ENCODE measurements at places on chromosomes 16 and 17. TPM values are rescaled to one million over a fixed set of nuclear protein-coding genes. Genes with fewer than 3 reads are reported as not detected.

- no peaks in the 10 kb centered on the region for H3K4me1 ChIP-seq
- no peaks in the 10 kb centered on the region for H3K27me3 ChIP-seq
- DNase-seq, result no peak
- peaks cover 31% of the 10 kb centered on the region for H3K36me3 ChIP-seq
- H3K4me3 ChIP-seq, result no peak overlapping the region
Measured at GRCh38 chr17:37466471-37466870, 23.2 kb upstream of the DUSP14 start.

Gene SLC6A4
- 0.64 TPM for total RNA-seq

Gene GNG13
- not detected for total RNA-seq

Gene NEK8
- 16.8 TPM for total RNA-seq

DNA sequence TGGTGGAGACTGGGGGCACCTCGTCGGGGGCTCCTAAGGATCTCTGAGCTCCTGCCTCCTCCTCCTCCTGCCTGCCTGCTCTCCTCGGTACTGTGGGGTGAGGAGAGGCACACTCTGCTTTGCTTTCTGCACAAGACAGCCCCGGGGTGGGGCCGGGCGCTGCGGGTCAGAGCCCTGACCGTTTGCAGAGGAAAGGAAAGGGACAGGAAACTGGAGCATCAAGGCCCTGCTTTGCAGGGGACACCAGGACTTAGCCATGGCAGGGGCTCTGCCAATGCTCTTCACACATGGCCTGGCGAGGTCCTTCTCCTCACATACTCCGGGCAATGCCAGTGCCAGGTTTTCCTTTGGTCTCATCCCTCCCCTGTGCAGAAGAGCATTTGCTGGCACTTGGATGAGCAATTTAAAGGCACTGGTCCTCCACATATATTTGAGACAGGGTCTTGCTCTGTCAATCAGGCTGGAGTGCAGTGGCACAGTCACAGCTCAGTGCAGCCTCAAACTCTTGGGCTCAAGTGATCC is 23.8 kb upstream of the DOC2B start:
- H3K27ac ChIP-seq, result no peak overlapping the region
- H3K4me1 ChIP-seq, result no peaks in the 10 kb centered on the region
- no peak overlapping the region for H3K4me3 ChIP-seq
- H3K36me3 ChIP-seq, result peaks cover 12% of the 10 kb centered on the region
- no peak for DNase-seq
- H3K27me3 ChIP-seq, result peaks cover 9% of the 10 kb centered on the region

GRCh38 chr17:19723964-19724363 is 7.6 kb upstream of the SLC47A2 start:
- no peaks in the 10 kb centered on the region for H3K36me3 ChIP-seq
- H3K4me3 ChIP-seq, result no peak overlapping the region
- no peaks in the 10 kb centered on the region for H3K4me1 ChIP-seq
- no peak for DNase-seq
- H3K27me3 ChIP-seq, result peaks cover 13% of the 10 kb centered on the region

- H3K36me3 ChIP-seq, result peaks cover 9% of the 10 kb centered on the region
- H3K4me1 ChIP-seq, result peaks cover 1% of the 10 kb centered on the region
- H3K27me3 ChIP-seq, result no peaks in the 10 kb centered on the region
- no peak overlapping the region for H3K27ac ChIP-seq
- no peak for DNase-seq
- no peak overlapping the region for H3K4me3 ChIP-seq
Measured at GRCh38 chr17:59668816-59669215, 38.4 kb downstream of the PTRH2 start.

DNA sequence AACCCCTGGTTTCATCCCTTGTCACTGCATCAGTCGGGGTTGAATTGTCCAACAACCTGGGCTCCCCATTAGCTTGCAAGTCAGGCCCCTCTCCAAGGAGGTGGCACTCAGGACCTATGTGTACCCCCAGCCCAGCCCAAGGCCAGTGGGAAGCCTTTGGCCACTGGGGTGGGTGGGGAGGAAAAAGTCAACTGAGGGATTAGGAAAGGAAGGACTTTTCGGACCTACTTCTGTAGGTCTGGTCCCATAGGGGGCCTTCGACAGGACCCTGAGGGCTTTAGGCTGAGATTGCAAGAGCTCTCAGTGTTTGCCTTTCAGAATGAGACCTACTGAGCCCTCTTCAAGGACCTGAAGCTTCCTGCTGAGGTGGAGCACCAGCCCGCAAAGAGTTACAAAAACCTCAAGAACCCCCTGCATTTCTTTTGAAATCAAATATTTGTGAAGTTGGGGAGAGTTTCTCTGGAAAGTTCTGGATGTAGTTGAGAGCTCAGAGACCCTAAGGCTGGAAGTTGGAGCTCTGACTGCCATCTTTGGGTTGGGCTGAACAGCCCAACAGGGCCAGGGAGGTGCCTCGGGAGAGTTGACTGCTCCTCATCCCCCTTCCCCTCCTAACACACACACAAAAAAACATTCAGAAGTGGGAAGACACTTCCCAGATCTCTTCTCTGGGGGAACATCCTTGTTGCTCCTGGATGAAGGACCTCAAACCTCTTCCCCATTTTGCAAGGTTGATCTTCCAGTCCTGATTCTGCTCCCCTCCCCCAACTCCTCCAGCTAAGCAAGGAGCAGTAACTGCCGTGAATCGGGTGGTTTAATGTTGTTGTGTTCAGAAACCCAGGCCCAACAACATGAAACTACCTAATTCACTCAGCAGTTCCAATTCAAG is 5.8 kb upstream of the HOXB9 start:
- no peak overlapping the region for H3K4me3 ChIP-seq
- no peaks in the 10 kb centered on the region for H3K4me1 ChIP-seq

GRCh38 chr16:13441675-13442074 is 478.3 kb upstream of the ERCC4 start:
- DNase-seq, result no peak
- H3K36me3 ChIP-seq, result no peaks in the 10 kb centered on the region
- H3K27me3 ChIP-seq, result no peaks in the 10 kb centered on the region
- H3K4me3 ChIP-seq, result no peak overlapping the region
- no peak overlapping the region for H3K27ac ChIP-seq
- peaks cover 7% of the 10 kb centered on the region for H3K4me1 ChIP-seq

Gene ZG16B
- total RNA-seq, result not detected

DNA sequence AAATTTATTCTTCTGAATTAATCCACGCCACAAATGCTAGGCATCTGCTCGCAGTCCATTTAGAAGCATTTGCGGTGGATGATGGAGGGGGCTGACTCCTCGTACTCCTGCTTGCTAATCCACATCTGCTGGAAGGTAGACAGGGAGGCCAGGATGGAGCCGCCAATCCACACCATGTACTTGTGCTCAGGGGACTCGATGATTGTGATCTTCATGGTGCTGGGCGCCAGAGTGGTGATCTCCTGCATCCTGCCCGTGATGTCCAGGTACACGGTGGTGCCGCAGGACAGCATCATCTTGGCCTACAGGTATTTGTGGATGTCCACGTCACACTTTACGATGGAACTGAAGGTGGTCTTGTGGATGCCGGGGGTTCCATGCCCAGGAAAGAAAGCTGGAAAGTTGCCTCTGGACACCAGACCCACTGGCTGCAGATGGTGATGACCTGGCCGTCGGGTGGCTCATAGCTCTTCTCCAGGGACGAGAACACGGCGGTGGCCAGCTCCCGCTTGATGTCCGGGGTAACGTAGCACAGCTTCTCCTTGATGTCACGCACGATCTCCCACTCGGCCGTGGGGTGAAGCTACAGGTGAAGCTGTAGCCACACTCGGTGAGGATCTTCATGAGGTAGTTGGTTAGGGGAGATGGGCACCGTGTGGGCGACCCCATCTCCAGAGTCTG is 7.5 kb upstream of the HEATR3 start:
- H3K4me3 ChIP-seq, result no peak overlapping the region
- H3K36me3 ChIP-seq, result no peaks in the 10 kb centered on the region
- no peaks in the 10 kb centered on the region for H3K27me3 ChIP-seq
- H3K27ac ChIP-seq, result no peak overlapping the region
- no peak for DNase-seq

GRCh38 chr16:1472974-1473373 is 1.9 kb downstream of the CLCN7 start:
- no peak for DNase-seq
- H3K27ac ChIP-seq, result peak overlapping the region; percentile 82
- peaks cover 3% of the 10 kb centered on the region for H3K27me3 ChIP-seq

Gene CD300LD
- total RNA-seq, result not detected

Gene C16orf95
- total RNA-seq, result 5.5 TPM

Gene HS3ST3A1
- 8.8 TPM for total RNA-seq

DNA sequence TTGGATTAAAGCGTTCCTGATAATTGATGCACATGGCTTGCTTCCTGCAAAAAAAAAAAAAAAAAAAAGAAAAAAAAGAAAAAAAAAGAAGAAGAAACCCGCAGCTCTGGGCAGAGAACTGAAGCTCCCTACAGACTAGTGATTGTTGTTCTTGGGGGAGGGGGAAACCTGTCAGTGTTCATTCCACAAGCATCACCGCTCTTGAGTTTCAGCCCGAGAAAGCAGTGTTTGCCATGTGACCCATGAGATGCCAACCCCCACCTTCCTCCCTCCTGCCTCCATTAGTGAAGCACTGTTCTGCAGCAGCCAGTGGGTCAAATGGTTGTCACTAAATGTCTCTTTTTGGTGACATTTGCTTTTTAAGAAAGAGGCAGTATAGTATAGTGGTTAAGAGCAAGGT is 1.7 kb downstream of the USP43 start:
- peak overlapping the region; percentile 96 for H3K27ac ChIP-seq
- H3K4me3 ChIP-seq, result peak overlapping the region; percentile 87
- no peak for DNase-seq
- no peaks in the 10 kb centered on the region for H3K27me3 ChIP-seq

Gene KRT33A
- not detected for total RNA-seq

- DNase-seq, result no peak
- no peaks in the 10 kb centered on the region for H3K4me1 ChIP-seq
- no peak overlapping the region for H3K27ac ChIP-seq
- peaks cover 22% of the 10 kb centered on the region for H3K27me3 ChIP-seq
Measured at GRCh38 chr16:23031508-23032098, 117.6 kb downstream of the USP31 start.

Gene NECAB2
- 4.6 TPM for total RNA-seq

DNA sequence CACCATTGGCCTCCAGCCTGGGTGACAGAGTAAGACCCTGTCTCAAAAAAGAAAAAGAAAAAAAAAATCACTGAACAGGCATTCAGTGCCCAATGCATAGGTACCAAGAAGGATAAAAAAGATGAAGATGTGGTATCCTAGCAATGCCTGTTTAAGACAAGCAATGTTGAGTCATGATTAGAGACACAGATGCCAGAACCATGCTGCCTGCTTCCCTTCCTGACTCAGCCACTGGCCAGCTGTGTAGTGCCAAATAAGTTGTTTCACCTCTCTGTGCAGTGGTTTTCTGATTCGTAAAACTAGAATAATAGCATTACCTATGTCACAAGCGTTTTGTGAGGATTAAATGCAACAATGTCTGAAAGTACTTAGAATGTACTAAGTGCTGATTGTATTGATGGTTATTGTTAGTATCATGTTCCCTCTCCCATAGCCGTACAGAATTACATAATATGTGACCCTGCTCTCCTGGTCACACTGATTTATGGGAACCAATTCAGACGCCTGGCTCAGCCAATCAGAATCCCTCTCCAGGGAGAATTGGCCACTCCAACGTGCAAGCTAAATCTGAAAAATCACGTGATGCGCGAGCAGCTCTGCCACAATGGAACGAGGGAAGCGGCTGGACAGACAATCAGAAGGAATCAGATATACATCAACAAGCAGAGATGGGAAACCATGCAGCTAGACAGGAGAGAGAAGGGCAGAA is 241.9 kb downstream of the SLC39A11 start:
- peaks cover 4% of the 10 kb centered on the region for H3K27me3 ChIP-seq
- no peak overlapping the region for H3K4me3 ChIP-seq
- H3K27ac ChIP-seq, result no peak overlapping the region
- no peaks in the 10 kb centered on the region for H3K4me1 ChIP-seq

Gene MYH2
- total RNA-seq, result not detected

Gene CKLF
- total RNA-seq, result 35.6 TPM

DNA sequence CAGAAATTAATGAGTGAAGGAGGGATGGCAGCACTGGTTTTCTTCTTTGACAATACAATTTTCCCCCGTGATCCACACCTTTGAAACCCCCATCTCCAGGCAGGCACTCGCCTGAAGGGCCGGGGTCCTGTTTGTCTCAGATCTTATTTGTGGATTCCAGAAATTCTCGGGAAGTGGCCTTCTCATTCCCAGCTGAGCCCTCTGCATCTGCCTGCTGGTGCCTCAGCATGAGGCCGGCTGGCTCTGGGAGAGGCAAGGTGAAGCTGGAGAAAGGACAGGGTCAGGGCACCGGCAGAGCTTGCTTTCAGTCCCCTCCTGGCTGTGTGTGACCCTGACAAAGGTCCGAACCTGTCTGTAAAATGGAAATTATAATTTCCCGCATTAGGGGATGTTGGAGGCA is 35.8 kb upstream of the C1QL1 start:
- H3K4me1 ChIP-seq, result peaks cover 30% of the 10 kb centered on the region
- no peak overlapping the region for H3K27ac ChIP-seq
- H3K36me3 ChIP-seq, result no peaks in the 10 kb centered on the region

Gene DRC7
- total RNA-seq, result 6.8 TPM

- no peak for DNase-seq
- H3K27ac ChIP-seq, result no peak overlapping the region
- no peaks in the 10 kb centered on the region for H3K27me3 ChIP-seq
- no peak overlapping the region for H3K4me3 ChIP-seq
- peaks cover 41% of the 10 kb centered on the region for H3K4me1 ChIP-seq
Measured at GRCh38 chr17:77143306-77143705, 2.5 kb downstream of the SEC14L1 start.

Gene EVPL
- 0.05 TPM for total RNA-seq

DNA sequence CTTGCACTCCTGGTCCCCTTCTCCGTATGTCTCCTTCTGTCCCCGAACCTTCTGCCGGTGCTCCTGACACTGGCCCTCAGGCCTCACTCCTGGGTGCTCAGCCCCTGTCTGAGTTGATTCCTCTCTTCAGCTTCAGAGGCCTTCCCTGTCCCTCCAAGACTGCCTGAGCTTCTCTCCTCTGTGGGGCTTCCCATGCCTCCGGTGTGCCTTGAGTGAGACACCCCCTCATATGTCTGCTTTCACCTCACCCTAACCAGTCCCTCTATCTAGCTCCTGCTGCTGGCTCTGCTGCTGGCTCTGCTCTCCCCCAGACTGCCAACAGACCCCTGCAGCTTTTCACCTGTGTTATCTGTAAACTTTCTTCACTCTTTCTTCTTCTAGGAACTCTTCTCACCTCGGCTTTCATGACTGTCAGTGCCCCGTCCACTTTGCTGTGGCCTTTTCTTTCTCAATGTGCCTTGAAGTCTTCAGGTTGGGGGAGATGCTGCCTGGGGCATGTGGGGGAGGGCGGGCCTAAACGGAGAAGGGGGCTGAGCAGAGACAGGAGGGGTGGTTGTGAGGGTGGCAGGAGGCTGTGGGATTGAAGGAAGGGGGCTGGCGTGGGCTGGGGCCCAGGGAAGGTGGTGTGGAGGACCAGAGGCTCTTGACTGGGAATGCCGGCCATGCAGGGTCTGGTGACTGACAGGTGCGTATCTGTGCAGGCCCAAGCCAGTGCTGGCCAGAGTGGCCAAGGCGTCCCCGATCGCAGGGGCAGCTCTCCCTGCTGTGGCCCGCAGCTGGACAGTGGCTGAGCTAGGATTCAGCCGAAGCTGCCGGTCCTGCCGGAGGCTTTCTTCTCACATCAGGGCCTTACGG is 81.3 kb downstream of the METRNL start:
- peaks cover 4% of the 10 kb centered on the region for H3K4me1 ChIP-seq
- no peak overlapping the region for H3K27ac ChIP-seq
- no peaks in the 10 kb centered on the region for H3K36me3 ChIP-seq
- peak; percentile 6 for DNase-seq
- peaks cover 26% of the 10 kb centered on the region for H3K27me3 ChIP-seq
- no peak overlapping the region for H3K4me3 ChIP-seq
